ENCODE measurements at places on chromosomes 6 and 20.

DNA sequence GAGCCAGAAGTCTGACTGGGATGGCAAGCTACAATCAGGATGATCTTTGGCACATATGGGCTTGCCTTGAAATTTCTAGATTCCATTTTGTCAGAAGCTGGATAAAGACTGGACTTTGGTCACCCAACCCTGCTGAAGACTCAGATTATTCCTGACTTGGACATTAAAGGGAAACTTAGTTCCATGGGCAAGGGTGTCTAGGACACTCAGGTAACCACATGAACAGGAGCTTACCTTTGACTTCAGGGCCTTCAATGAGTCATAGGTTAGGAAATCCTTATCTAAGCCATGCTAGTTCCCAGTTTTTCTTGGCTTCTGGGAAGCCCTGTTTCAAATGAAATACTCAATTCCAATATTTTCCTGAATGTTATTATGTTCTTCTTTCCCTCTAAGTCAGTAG, 28.5 kb upstream of the IFNGR1 start:
- no peak for DNase-seq

DNA sequence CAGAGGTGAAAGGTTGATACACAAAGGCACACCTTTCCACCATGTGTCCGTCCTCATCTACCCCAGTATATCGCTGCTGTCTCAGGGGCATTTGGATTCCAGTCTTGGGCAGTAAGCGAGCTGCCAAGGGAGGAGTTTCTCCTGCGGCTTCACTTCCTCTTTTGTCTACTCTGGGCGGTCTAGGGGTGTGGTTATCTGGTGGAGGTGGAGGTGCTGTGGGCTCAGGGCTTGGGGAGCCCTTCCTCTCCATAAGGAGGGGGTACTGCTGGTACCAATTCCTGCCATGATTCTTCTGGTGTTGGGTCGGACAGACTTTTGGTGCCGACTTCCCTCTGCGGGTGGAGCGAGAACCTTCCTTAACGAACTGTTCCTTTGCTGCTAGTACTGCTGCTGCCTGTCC, 31.9 kb upstream of the FABP7 start:
- no peak for DNase-seq

DNA sequence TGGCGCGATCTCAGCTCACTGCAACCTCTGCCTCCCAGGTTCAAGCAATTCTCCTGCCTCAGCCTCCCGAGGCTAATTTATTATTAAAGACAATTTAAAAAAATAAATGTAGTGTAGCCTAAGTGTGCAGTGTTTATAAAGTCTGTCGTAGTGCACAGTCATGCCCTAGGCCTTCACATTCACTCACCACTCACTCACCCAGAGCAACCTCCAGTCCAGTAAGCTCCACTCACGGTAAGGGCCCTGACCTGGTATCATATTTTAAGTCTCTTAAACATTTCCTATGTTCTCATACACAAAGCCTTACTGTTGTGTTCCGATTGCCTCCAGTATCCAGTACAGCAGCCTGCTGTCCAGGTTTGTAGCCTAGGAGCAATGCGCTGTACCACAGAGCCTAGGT, 168.2 kb upstream of the FOXQ1 start:
- no peak for DNase-seq

GRCh38 chr20:24768201-24768636, 180.8 kb upstream of the CST7 start:
- peak; percentile 51 for DNase-seq

DNA sequence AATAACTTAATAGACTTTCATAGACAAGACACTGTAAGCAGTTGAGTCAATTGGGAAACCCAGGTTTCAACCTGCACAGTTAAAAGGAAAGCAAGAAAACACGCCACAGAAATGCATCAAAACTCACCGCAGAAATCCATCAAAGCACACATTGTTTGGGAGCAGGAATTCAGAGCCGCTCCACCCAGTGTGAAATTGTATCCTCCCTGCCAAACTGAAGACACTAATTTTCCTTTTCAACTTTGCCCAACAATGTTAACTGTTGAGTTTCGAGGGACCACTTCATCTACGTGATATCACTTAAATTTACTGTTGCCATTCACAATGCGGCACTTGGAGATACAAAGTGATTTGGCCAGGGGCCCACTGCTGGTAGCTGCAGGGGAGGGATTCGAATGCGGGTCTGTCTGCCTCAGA, 92.7 kb downstream of the DACT2 start:
- no peak for DNase-seq

DNA sequence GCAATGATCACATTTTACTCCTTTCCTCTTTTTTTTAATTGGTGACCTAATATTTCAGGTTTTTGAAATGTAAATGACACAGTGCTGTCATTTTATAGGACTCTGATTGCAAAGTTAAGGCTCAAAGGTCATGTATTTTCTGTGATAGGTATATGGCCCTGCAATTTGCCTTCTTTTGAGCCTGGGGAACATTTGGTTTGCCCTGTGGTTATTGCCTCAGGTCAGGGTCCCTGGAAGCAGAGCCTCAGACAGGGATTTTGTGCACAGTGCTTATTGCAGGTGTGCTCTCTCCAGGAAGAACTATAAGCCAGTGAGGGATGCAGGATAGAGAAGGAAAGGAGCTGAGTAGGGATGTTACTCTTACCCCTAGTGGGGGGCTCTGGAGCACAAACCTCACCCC, 229.3 kb upstream of the ECI2 start:
- DNase-seq = no peak

Data from stomach (tissue), 19 donors.